ENCODE measurements at places on chromosomes 1 and 21.

- DNase-seq = no peak
Observed at GRCh38 chr1:151825751-151826660, 5.6 kb downstream of the RORC start.

GRCh38 chr1:27658951-27659496, 13.0 kb downstream of the IFI6 start:
- peak; percentile 61 for DNase-seq

GRCh38 chr1:6024376-6024775, 21.3 kb upstream of the KCNAB2 start:
- DNase-seq = no peak

DNA sequence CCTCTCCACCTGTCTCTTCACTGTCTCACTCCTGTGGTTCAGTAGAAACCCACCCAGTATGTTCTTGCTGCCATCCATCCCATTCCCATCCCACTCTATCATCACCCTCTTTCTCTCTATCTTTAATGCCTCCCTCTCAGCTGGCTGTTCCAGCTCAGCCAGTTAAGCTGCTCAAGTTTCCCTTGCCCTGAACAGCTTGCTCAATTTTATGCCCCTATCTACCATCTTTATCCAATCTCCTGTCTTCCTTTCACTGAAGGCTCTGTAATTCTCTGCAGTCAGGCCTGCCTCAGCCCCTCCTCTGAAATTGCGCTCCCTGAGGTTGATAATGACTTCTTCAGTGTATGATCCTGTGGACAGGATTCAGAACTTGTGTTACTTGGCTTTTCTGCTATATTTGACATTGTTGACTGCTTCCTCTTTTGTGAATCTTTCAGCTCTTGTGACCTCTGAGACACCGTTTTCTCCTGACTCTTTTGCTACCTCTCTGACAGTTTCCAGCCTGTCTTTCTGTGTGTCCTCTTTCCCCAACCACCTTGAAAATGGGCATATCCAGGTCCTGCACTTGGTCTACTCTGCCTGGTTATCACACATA, 13.9 kb upstream of the BCAR3 start:
- no peak for DNase-seq

DNA sequence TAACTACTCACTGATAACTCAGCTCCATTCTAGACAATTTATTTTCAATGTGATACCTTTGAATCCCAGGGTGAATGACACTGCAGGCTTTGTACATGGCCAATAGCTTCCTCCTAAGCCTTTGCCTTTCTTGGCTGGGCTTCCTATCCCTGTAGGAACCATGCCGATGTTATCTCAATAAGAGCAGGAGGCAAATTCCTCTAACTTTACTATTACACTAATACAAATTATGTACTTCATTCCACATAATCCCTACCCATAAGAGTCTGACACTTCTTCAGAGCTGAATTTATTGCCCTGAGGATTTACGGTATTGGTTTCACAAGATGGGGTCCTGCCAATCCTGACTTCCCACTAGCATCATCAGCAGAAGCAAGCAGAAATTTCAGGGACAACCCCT, 14.0 kb downstream of the TGFBR3 start:
- peak; percentile 11 for DNase-seq

DNA sequence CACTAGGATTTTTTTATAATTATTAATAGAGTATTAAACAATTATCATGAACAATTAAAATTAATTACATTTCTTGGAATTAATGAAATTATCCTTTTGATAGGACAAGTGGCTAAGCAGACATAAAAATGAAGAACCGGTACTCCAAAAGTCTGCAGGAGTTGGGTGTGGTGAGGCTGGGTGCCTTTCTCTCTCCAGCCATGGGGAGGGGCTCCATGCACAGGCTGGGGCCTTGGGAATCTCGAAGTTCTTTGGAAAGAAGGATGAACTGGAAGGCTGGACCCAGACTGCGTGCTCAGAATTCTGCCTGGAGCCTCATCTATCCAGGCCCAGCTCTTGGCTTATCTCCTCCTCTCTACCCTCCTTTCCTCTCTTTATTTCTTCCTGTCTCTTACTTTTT, 94.1 kb downstream of the ACTL8 start:
- no peak for DNase-seq

- DNase-seq = peak; percentile 62
Observed at GRCh38 chr1:4745560-4745959, 91.2 kb downstream of the AJAP1 start.

GRCh38 chr21:45981151-45982091, at the start of gene COL6A1:
TSS of gene COL6A1 (plus strand) at chr21:45981770. CDS start at chr21:45981851, 81 bp downstream.
- peak; percentile 82 for DNase-seq

- DNase-seq = no peak
Observed at GRCh38 chr21:36676039-36676950, 22.6 kb upstream of the SIM2 start.

DNA sequence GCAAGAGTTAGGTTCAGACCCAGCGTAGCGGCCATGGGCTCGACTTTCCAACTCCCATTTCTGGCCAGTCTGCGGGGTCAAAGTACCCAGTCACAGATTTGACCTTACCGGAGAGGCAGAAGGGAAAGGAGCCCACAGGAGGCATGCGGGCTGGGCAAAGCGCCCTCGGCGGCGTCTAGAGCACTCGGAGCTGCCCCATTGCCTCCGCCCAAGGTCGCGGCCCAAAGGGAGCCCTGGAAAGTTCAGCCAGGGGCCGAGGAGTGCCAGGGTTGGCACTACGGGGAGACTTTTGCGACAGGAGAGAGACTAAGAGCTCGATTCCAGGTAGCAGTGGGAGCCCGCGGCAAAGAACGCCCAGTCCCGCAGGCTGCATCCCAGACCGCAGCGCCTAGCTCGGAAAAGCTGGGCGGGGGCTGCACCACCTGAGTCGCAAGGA, 896 bp downstream of the KANK4 start:
- no peak for DNase-seq

DNA sequence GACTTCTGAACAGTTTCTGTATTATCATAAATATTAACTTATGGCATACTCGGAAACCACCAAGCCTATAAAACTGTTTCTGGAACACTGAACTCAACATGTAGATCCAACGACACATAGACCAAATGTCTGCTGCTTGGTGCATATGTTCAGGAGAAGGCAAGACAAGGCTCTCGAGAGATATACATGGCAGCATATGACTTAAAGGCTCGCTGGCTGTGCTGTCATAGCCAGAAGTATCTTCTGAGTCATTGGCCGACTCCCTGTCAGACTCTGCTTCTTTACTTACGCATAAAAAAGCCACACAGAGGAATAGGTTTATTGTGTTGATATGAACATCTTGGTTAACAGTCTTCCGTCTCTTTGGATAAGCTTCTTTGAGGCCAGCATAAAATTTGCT, 60.6 kb downstream of the LYST start:
- DNase-seq = no peak

DNA sequence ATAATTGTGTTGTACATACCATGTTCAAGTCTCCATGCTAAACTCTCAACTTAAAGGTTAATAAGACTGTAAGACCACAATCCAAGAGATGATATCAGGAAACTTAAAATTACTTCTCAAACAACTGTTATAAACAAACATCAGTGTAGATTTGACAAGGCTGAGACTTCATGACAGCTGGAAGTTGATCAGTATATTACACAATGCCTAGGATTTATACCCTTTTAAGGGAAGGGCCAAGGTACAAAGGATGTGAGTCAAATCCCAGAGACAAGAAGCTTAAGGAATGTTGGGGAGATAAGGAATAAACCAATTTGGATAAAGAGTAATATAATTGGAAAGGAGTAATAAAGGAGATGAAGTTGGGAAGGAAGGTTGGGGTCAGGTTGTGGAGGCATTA, 98.8 kb downstream of the LBR start:
- DNase-seq = peak; percentile 28

DNA sequence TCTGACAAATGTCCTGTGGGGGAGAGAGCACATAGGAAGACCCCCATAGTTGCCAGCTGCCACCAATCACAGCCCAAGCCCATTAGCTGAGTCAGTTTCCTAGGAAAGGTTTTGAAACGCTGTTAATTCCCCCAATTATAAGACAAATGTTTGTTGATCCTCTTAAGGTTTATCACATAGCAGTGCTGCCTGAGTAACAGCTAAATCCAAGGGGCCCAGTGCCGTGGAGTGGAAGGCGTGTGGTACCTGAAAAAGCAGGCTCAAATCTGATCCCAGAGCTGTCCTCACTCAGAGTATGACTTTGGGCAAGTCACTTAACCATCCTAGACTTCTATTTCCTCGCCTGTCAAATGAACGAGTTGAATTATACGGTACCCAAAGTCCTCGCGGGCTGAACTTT, 69.5 kb downstream of the GRIK3 start:
- no peak for DNase-seq

DNA sequence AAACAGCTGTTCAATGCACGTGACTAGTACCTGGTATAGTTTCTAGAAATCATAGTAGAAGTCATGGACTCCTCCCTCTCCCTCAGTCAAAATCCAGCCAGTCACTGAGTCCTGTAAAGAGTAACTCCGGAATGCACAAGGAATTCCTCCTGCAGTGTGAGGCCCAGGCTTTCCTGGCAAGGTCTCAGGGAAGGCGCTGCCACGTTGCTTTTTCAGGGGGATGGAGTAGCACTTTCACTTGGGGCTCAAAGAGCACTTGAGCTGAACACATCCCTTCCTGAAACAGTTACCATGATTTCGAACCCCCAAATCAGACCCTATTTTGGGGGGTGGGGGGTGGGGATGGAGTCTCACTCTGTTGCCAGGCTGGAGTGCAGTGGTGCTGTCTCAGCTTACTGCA, 26.4 kb upstream of the LRRC8D start:
- peak; percentile 75 for DNase-seq

GRCh38 chr21:17783481-17784179, 35.5 kb downstream of the C21orf91 start:
- no peak for DNase-seq

DNA sequence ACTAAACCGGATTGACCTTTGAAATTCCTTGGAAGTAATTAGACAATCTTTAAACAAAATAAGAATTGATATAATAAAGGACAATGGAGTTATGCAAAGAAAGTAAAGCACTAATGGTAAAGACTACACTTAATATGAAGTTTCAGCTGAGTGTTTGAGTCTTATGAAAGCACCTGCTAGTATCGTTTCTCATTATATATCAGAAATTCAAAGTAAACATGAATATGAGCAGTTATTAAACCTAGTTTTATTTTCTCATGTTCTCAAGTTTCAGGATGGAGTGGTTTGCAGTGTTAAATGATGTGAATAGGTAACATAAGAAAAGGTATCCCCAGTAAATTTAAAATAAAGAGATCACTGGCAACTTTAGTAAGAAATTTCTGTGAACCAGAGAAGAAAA, 188.6 kb downstream of the ZP4 start:
- DNase-seq = no peak

GRCh38 chr1:171381866-171382210, 67.9 kb downstream of the FMO4 start:
- no peak for DNase-seq

DNA sequence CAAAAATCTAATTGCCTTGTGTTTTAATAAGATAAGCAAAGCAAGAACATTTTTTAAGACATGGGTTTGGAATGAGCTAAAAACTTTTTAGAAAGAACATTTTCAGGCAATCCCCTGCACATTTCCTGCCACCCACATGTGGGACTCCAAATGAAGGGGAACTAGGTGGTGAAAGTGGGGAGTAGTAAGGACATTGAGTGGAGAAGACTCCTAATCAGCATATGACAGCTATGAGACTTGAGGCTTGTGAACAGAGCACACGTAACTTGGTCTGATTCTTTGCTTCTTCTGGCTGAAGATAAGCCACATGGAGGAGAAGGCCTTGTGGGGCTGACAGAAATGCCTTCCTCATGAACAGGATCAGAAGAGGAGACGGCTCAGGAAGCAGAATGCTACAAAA, 50.3 kb downstream of the FCER1A start:
- no peak for DNase-seq

- no peak for DNase-seq
Observed at GRCh38 chr1:47569261-47569660, 131.4 kb downstream of the FOXD2 start.

DNA sequence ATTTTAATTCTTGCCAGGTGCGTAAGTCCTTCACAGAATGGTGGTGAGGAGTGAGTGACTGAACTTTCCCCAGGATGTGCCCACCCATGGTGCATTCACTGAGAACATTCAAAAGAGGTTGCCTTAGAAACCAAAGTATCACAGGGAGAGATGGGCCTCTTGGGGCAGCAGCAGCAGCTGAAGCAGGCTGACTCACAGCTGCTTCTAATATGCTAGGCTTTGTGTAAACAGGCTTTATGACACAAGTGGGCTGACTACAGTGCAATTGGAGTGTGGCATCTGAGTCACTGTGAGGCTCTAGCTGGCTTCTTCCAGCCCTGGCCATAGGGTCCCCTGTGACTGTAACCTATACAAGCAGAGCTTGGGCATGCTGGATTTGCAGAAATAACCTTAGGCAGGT, 12.6 kb downstream of the PIGP start:
- peak; percentile 94 for DNase-seq

- DNase-seq = no peak
Observed at GRCh38 chr1:179637211-179637860, 45.7 kb downstream of the TDRD5 start.

GRCh38 chr1:81232420-81232819, 568.3 kb upstream of the ADGRL2 start:
- DNase-seq = no peak

DNA sequence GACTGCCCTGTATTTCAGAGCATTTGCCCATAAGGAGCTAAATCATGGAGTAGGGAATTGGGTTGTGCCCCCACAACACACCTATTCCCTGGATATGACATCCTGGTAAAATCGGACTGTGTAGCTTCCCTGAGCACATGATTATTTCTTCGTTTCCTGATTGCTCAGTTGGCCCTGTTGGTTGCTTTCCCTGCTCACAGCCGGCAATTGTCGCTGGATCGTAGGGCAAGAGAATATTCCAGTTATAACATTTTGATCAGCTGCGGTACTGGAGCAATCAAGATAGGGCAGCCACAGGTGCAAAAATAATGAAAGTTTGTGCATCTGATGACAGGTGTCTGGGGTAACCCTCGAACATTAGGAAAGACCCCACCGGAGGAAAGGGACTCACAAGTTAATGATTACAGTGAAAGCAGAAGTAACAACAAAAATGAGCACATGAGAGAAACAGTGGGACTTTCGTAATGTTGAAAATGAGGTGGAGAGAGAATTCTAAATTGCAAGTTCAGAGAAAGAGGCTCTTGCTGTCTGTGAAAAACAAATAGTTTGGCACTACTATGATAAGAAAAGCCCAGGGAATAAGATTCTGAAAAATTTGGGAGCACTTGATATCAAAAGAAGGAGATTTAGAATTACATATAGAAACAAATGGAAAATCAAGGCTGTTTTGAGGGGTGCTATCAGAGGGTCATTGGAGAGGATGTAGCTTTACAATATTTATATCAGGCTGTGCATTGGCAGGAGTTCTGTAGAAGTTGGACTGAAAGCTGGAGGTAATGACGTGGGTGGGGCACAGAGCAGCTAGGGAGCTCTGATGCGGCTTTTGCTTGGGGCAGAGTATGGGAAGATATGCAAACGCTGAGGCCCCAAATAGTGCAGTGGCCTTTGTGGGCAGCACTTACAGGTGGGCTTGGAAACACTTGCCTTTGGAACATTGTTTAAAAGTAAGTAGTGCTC, at the start of gene MAB21L3:
Gene MAB21L3, plus strand, starts transcription at position 833 of the 957 bp plus-strand sequence. CDS start 1,217 bp downstream, outside the sequence.
- peak; percentile 60 for DNase-seq

DNA sequence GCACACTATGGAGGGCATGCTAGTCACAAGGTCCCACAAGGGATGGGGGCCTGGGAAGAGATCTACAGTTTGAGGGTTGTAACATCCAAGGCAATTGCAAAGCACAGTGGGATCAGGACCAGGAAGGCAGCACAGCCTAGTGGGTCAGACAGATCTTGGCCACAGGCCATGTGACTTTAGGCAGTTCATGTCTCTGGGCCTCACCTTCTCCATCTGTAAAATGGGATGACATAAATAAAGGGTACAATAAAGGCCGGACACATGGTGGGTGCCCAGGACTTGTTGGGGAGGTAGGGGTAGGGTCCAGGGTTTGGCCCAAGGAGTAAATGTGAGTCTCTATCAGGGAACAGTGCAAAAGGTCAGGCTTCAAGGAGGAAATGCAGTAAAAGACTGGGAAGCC, 18.1 kb upstream of the IGSF21 start:
- DNase-seq = no peak
